ENCODE measurements at places on chromosomes 7 and 10. TPM values are rescaled to one million over a fixed set of nuclear protein-coding genes. Genes with fewer than 3 reads are reported as not detected.

DNA sequence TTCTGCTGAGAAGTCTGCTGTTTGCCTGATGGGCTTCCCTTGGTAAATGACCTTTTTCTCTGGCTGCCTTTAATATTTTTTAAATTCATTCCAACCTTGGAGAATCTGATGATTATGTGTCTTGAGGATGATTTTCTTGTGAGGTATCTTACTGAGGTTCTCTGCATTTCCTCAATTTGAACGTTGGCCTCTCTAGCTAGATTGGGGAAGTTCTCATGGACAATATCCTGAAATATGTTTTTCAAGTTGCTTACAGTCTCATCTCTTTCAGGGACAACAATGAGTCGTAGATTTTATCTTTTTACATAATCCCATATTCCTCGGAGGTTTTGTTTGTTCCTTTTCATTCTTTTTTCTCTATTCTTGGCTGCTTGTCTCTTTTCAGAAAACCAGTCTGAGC is 208.4 kb downstream of the KIF20B start:
- DNase-seq = no peak

- DNase-seq = no peak
Measured at GRCh38 chr7:146542101-146542500, 425.5 kb downstream of the CNTNAP2 start.

GRCh38 chr7:155874010-155874409 is 61.7 kb upstream of the SHH start:
- DNase-seq = no peak

- peak; percentile 88 for DNase-seq
Measured at GRCh38 chr10:75283671-75284470, 48.1 kb upstream of the COMTD1 start.

DNA sequence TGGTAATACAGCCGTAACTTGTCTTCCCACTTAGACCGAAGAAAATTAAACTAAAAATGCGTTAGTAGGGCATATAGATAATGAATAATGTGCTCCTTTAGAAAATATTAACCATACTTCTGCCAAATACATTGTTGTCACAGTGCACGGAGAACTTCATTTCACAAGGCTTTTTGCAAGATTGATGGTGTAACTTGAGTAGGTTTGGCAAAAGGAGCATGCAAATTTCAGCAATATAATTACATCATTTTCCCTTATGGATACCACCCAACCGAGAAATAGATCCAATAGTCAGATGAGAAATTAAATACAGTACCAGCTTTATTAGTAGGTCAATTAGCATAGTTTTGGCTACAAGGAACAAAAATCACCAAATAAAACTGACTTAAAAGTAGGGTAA is 792.6 kb upstream of the C7orf33 start:
- DNase-seq = no peak

- DNase-seq = no peak
Measured at GRCh38 chr10:71493741-71494140, 97.0 kb downstream of the CDH23 start.

DNA sequence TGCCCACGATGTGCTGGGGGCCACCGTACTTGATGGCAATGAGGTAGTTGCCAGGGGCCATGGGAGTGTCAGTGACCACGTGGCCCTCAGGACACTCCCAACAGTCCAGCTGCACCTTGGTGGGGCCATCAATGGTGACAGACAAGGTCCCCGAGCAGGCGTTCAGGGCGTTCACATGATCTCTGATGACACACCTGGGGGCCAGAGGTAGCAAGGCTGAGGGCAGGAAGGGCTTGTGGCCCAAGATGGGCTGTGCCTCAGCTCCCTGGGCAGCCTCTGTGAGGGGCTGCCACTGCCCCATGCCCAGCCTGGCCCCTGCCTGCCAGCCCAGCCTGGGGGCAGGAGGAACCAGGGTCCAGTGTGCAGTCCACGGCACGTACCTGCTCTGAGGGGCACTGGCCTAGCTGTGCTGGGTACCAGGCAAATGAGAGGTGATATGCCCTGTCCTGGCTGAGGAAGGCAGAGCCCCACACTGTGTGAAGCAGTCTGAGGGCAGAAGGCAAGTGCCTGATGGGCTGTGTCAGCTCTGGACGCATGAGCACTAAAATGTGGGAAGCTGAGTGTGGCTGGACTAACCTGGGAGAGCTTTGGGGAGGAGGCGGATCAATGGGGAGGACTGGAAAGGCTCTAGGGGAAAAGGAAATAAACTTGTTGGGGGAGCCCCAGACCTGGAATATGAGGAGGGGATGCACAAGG is 3.5 kb upstream of the KCP start:
- no peak for DNase-seq

GRCh38 chr7:139842401-139843210 is 13.5 kb downstream of the TBXAS1 start:
- no peak for DNase-seq

GRCh38 chr7:50357426-50357825 is 52.9 kb downstream of the IKZF1 start:
- no peak for DNase-seq

DNA sequence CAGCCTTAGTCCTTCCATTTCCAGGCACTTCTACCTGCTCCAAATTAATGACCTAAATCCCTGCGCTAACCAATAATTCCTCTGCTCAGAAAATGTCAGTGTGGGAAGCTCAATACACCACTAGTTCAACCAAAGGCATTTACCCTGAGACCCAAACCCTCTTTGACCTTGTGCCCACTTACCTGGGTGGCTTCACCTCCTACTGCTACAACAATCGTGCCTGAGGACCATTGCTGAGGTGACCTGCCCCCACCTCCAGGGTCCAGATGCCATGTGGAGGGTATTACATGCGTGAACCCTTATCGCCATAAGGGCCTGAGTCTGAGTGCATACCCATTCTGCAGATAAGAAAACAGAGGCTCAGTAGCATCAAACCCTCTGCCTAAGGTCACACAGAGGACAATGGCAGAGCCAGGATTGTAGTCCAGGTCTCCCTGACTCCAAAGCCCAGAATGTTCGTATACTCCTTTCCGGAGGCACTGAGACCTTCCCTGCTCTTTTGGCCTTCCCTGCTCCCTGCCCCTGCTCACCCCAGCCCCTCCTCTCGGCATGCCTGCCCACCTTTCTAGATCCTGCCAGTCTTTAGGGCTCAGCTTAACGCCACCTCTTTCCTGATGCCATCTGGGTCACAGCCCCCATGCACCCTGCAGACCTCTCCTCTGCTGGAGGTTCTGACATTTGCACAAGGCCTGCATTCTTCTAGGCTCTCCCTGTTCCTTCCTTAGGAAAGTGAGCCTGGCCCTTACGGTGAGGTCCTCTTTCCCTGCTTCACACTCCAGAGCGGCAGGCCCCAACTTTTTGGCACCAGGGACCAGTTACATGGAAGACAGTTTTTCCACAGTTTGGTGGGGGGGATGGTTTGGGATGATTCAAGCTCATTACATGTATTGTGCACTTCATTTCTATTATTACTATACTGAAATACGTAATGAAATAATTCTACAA is 94.9 kb downstream of the CHST15 start:
- DNase-seq = no peak

- no peak for DNase-seq
Measured at GRCh38 chr10:103241262-103242011, 4.2 kb upstream of the RPEL1 start.

DNA sequence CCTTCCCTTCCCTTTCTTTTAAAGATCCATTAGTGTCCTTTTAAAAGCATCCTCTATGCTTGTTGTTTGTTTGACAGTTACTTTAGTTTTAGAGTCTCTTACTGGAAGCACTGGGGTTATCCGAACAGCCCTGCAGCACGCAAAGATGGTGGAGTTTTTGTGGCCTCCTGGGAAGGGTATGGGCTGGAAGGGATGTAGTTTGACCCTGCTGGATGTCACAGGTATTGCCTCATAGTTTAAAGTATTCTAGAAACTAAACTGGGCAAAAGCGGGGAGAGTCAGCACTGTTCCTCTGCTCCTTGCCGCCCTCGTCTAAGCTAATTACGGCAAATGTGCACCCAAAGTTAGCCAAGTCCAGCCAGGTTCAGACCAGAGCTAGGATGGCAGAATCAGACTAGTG is 35.8 kb upstream of the GNAI1 start:
- no peak for DNase-seq

DNA sequence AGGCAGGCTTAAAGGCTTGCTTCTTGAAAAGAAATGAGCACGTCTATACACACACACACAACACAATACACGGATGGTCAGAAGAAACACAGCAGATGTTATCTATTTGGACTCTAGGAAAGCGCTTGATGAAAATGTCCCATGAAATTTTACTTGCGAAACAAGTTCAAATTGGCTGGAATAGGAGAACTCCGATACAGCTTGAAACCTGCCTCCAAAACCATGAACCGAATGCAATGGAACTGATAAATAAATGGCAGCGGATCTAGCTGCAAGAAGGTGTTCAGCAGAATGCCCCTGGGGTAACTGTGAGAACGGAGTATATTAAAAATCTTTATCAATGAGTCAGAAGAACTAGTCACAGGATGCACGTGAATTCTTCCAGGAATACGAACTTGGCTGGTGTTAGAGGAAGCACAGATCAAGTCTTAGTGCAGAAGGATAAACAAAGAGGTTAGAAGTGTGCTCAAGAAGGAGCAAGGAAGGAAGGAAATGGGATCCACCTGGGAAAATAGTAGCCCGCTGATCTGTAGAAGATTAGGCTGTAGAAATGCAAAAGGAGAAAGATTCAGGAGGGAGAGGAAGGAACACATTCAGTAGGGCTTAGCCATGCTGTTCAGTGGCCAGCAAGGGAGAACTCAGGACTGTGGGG is 142.0 kb upstream of the PRKCQ start:
- DNase-seq = no peak

DNA sequence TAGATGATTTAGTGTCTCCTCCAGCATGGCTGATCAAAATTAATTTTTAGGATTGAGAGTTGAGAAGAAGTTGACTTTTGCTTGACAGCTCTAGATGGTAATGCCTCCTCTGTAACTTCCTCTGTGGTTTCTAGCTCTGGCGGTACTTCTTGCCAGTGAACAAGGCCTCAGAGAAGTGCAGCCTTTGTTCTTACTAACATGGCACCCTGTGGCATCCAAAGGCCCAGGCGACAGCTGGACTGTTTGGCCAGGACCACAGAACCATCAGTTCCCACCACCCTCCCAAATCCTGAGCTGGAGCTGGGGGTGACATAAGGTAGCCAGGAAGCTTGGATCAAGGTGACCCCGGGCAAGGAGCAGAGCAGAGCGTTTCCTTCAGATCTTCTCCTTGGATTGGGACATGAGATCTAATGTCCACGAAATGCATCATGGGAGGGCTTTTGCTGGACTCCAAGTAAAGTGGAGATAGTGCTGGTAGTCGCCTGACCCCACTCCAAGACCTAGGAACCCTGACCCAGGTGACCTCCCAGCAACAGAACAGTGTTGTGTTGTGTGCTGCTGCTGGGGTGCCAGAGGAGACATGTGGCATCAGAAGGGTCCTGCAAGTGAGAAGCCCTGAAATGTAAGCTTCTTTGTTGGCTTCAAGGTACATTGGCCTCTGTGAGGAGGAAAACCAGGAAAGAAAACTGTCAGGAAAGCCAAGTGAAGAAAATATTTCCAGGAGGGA is 41.8 kb downstream of the APBB1IP start:
- DNase-seq = no peak

DNA sequence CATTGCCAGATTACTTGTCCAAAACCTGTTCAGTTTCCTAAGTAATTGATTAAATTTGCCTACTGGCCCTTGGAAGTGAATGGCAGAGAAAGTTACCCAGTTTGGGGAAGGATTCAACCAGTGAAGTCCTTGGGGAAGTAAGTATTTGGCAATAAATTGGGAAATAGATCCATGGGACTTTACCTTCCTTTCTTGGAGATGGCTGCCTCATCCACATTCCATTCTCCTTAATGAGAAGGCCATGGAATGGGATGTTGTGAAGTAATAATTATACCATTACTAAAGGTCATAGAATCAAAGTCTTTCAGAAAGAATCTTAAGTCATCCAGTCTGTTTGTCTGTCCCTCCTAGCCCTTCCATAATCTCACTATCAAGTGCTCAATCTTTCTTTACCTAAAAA is 4.5 kb upstream of the COPG2 start:
- no peak for DNase-seq

DNA sequence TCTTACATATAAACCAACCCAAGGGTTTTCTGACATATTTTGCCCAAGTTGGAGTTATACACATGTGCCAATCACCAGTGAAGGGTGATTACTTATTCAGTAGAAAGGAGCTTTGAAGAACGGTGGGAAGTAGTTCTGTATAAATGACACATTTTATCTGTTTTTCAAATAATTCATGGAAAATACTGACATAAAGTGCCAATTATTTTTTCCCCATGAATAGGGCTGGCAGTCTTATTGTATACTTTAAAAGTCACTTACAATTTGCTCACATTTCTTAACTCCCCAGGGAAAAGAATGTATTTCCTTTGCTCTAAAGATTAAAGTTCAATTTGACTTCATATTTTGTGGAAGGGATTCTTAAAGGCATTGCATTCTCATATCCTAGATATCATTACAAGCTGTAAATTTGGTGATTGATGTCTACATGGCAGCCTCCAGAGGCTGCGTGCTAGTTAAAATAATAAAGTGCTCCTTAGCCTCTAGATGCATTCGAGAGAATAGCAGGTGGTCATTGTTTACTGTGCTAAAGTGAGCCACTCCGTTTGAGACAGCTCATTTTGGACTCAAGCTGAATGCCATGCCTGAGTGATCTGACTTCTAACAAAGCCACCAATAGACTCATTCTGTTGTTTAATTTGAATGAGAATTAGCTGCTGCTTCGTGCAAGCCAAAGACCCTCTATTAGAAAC is 148.8 kb upstream of the NRP1 start:
- DNase-seq = no peak

DNA sequence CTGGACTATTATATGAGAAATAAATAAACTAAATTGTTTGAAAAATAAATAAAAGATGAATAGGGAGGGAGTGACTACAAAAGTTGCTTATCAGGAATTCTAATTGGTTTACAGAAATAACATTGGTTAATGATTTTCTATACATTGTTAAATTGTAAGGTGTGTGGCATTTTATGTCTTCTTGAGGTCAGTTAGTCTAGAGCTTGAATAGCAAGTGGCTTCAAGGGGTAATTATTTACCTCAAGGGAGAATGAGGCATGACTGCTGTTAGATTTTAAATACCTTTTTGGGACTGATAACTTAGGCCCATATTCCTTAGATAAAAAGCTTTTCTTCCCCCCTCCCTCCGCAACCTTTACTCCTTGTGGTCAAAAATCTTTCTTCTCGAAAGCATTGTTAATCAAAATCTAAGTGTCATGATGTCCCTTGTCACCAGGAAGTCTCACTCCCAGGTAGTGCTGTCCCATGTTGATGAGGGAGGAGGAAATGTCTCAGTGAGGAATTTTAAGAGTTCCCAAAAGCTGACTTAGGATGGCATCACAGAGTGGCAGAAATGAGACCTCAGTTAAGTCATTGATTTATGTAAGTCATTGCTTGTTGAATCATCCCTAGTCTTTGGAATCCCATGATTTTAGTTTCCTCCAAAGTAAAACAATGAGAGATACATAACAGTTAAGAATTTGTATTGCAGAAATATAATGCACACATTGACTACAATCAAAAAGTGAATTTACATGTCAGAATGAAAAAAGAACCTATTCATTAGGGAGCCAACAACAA is 71.5 kb downstream of the MAPK8 start:
- no peak for DNase-seq

Gene ENTPD1
- 23.1 TPM for polyA plus RNA-seq

Gene ADIRF
- 8.9 TPM for polyA plus RNA-seq

Gene GOLGA7B
- 1.2 TPM for polyA plus RNA-seq

Gene MDFIC
- polyA plus RNA-seq = 30.6 TPM

Gene NEUROD6
- polyA plus RNA-seq = not detected

Gene SSC4D
- polyA plus RNA-seq = 4.3 TPM

Gene TAF6
- polyA plus RNA-seq = 67.9 TPM

Gene LIPK
- polyA plus RNA-seq = not detected

Gene KIAA1217
- 114 TPM for polyA plus RNA-seq

All from left kidney (tissue), 8 donors.